ENCODE measurements at places on chromosomes 5 and 9.

- no peak for DNase-seq
These were observed 42.3 kb downstream of the LSM11 start for GRCh38 chr5:157785801-157786200.

DNA sequence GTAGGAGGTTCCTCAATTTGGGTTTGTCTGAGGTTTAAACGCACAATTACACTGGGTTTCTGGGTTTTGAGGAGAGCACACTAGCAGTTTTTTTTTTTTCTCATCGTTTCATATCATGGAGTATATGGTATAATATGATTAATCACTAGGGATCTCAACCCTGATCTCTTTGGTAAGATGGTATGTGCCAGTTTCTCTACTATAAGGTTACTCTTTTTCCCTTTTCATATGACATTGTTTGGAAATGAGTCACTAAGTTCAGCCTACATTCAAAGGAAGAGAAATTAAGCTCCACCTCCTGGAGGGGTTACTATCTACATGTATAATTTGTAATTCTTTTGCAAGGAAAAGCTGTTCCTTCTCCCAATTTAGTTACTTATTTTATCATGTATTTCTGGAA is 35.2 kb downstream of the MTRR start:
- DNase-seq, result no peak

GRCh38 chr5:52693280-52693679 is 94.4 kb upstream of the ITGA1 start:
- DNase-seq, result no peak

DNA sequence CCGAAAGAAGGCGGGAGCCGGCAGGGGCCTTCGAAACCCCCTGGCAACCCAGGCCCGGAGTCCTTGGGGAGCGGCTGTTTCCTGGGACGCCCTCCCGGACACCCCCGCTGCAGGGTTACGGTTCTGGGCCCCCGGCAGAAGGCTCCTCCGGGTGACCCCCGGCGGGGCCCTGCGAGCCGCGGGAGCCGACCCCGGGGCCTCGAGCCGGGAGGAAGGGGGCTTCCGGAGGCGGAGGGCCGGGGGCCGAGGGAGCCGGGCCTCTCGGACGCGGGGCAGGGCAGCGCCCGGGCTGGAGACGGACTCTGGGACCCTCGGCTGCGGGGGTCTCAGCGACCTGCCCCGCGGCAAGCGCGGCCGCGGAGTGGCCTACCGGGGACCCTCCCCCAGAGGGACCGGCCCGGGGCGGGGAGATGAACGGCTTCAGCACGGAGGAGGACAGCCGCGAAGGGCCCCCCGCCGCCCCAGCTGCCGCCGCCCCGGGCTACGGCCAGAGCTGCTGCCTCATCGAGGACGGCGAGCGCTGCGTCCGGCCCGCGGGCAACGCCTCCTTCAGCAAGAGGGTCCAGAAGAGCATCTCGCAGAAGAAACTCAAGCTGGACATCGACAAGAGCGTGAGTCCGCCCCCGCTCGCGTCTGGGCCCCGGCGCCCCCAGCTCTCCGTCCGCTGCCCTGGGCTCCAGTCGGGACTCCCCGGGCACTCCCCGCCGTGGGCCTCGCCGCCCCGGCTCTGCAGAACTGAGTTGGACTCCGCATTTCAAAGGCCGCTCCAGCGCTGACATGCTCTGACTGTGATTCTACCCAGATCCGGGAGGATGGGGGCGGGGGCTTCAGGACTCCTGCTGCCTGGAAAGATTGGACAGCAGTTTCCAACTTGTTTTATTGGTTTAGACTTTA is 645 bp downstream of the SAP30L start:
- DNase-seq, result no peak

- no peak for DNase-seq
These were observed 1229.5 kb upstream of the CDH6 start for GRCh38 chr5:29963956-29964355.

DNA sequence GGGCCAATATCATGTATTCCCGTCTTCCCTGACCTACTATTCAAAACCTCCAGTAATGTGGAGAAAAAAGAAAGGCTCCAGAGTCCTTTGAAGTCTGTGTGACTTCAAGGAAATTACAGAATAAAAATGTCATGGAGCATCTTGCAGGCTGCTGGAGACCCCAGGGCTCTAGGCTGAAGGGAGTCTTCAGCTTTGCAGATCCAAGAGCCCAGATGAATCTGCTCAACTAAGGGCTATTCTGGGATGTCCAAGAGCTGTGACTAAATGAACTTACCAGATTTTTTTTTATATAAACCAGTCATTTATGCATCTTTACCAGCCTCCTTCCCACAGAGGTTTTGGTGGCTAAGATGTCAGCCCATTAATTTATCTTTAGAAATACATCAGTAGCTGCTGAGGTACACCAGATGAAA is 167.3 kb downstream of the MUSK start:
- no peak for DNase-seq

DNA sequence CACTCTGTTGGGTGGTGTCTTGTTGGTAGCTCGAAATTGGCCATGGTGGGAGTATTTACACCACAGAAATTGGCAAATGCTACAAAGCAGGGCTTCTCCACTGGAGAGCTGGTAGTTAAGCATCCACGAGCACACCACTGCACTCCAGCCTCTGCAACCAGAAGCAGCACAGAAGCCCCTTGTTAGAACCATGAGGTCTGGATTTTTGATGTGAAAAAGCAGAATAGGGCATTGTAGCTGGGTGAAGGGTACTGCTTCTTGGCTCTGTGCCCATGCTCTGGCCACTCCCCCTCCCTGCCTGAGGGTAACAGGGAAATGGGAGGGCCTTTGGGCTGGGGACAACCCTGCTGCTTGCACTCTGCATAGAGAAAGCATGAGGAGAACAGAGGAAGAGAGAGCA is 81.2 kb upstream of the UBTD2 start:
- DNase-seq, result no peak

DNA sequence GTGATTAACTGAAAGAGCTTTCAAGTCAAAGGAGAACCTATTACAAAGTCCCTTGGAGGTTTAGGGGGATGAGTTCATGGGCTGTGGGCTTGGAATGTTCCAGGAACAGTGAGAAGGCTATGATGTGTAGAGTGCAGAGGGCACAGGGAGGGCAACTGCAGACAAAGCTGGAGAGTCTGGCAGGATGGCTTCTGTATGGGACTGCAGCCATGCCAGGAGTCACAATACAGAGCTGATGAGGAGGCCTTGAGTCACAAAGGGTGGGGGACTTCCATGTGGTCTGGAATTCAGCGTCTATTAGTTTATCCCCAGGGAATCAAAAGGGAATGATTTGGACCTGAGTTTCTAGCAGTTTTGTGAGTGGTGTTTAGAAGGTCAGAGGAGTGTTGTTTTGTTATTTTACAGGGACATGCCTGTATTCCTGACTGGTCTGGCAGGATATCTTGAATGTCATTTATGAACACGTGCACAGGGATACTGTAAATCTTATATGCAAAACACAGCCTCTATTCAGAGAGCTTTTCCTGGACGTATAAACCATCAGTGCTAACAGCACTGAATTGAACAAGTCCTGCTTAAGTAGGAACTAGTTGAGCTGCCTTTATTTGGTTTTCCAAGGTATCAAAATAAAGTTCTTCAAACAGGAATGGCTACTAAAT is 14.3 kb upstream of the TEK start:
- no peak for DNase-seq

DNA sequence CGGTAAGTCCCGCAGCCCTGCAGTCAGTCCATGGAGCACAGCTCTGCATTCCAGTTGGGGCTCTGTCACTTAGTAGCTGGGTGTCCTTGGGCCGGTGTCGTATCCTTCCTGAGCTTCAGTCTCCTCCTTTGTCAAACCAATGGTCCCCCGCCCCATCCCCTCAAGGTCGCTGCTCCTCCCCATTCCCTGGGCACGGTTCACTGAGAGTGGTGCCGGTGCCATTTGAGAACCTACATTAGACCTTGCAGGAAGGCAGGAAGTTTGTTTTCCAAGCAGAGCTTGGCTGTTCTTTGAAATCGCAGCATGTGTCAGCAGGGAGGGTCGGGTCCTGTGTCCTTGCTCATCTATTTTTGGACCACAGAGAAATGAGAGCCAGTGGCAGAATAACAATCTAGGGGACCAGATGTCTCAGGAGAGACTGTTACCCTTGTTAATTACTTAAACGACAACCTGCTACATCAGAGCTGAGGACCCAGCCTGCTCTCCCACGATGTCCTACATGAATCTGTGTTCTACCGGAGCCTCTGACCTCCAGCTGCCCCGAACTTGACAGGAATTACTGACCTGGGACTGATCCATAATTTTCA is 21.7 kb upstream of the BARHL1 start:
- DNase-seq, result no peak

- no peak for DNase-seq
These were observed 1.6 kb downstream of the URM1 start for GRCh38 chr9:128372784-128373183.

DNA sequence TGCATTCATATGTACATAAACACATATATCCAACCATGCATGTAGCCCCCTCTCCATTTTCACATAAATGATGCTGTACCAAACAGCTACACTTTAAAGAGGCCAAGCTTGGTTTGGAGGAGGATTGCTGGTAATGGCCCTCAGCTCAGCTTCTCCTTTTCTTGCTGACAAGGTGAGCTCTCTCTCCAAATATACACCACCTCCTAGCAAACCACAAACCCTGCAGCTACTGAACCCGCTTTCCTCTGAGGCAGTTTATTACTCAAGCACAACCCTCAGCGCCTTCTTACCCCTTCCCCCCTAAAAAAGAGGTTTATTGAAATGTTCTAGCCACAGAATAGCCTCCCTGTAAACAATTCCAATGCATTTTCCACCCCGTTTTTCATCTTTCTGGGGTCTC is 54.0 kb downstream of the ALG2 start:
- DNase-seq, result no peak

- no peak for DNase-seq
These were observed 8.4 kb downstream of the CNOT8 start for GRCh38 chr5:154866841-154867240.

Measured in NT2/D1 (cell line).